ENCODE measurements at places on chromosomes 4 and X.

- DNase-seq, result no peak
These were observed 837 bp downstream of the DCHS2 start for GRCh38 chr4:154490583-154491340.

- no peak for DNase-seq
These were observed 51.5 kb upstream of the GPRIN3 start for GRCh38 chr4:89358935-89359638.

DNA sequence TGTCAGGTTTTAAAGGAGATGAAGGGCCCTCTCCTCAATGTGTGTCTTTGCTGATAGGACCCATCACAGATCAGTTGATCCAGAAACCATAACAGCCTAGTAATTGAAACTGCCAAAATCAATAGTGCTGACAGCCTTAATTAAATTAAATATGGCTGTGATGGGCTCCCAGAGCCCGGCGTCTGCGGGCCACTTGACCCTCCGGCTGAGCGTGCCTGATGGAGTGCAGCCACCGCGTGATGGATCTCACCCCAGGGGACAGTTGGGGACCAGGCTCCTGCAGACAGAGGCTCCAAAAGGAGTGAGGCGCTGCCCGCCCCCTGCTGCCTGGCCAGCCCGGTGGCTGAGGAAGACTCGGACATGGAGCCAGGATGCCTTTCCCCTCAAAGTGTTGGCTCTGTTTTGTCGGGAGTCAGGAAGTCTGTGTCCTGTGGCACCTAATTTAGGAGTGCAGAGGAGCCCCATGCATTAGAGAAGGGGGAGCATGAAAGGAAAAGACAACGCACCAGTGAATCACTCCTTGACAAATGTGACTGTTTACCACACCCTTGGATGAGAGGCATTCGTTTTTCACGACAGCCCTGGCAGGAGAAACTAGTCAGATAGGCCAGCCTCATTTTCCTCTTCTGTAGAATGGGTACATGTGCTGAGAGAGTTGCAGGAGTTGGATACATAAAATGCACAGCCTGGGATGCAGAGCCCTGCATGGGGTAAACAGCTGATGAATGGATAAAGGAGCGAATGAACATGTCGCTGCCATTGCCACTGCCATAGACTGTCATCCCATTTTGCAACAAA is 40.9 kb upstream of the MSX1 start:
- no peak for DNase-seq

DNA sequence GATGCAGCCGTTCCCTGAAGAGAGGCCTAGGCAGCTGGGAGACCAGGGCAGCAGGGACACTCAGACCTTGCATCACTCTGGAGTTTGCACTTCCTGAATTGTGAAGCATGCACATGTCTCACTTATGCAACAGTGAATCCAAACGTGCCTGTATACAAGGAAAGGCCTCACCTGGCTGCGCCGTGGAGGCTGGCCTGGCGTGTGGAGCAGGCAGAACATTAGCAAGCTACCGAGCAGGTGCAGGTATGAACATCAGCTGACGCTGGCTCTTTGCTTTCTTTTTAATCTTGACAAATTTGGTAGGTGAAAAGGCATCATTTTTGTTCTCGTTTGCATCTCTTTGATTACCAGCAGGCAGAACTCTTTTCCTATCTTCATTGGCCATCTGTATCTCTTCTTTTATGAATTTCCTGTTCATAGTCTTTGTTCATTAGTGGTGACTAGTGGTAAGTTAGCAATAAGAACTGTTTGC is 37.1 kb upstream of the IRAK1 start:
- no peak for DNase-seq

DNA sequence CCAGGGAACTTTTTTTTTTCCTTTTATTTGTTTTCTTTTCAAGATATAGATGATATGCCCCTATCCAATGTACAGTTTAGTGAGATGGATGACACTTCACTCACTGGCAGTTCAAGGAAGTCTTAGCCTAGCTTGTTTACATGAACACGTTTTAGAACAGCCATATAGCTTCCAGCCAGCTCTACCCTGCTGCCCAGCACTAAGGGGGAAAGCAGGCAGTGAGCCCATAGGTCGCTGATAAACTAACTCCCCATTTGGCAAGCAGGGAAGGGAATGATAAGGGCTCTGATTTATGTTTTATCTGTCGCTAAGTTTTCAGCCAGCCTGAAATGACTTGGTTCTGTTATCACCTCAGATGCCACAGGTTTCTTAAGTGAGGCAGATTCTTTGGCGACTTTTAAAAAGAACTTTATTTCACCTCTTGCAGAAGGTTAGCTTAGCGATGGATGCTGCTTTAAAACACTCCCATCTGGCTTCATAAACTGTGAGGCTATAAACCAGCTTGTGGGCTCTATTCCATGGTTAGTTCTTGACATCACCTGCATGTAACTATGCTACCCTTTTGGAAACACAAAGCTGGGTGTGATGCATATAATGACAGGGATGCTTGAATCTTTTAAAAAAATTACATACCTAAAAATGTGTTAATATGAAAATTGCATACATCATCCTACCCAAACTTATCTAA is 348.4 kb downstream of the FBXO8 start:
- no peak for DNase-seq

DNA sequence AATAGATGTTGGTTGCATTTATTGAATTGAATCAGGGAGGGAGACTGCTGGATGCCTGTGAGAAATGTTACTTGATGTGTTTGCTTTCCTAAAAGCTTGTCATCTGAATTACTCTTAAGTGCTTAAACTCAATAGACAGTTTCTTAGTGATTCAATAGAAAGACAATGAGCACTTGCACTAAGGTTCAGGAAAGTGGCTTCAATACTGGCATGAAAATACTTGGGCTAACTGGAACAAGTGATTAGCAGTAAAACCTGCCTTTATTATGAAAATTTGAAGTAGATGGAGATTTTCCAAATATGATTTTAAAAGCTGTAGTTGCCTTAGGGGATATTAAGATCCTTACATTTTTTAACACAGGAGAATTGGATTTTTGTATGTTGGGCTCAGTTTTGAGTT is 123.3 kb downstream of the RNF150 start:
- no peak for DNase-seq
